DMS153 (cell line): ENCODE measurements at places on chromosomes 13 and 19.

DNA sequence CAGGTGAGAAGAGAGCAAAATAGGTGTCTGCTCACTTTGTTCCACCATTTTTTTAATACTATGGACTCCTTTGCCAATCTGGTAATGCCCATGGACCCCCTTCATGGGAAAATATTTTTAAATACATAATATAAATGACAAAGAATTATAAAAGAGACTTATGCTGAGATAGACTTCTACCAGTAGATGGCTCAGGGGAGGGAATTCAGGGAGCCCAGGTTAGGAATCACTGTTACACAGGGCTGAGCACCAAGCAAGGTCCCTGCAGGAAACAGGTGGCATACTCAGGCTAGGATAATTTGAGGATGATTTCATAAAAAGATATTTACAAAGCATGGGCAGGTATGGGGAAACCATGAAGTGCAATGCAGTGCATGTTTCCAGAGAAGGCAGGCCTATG lies 525.9 kb downstream of the FGF9 start:
- no peak for DNase-seq

DNA sequence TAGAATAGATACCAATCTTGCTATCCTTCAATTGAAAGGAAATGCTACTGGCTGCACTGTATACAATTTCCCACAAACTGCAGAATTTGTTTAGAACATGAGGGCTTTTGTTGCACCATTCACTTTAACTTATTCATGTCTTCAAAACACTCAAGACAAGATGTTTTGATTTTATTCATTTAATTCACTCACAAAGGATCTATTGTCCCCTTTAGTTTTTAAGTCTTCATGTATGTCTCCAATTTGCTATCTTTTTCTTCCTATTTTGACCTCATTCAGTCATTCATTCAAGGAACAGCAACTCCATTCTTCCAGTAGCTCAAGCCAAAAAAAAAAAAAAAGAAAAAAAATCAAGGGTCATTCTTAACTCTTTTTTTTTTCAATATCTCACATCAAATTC lies 130.6 kb upstream of the SOX21 start:
- no peak for DNase-seq

- DNase-seq = no peak
Observed at GRCh38 chr13:58324161-58324560, 692.6 kb downstream of the PCDH17 start.

DNA sequence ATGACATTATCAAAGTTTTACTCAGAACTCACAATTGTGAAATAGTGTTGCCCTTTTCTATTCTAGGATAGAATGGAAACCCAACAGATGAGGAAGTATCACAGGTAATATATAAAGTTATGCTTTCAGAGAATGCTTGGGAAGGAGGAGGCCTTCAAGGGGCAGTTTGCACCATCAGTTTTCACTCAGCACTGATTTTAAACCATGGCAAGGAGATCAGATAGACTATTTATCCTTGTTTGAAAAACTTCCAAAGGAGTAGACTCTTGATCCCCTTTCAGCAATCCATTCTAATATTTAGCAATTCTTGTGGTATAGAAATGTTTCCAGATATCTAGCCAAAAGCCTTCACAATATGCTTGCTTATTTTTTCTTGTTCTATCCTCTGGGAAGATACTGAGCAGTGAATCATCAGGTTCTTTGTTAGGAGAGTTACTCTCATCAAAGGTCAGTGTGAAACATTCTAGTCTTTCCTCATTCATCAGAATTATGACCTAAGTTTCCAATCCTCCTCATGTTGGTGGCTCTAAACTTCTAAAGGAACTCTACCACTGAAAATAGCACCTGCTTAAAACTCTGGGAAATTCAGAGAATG lies 3.8 kb downstream of the GPC6 start:
- DNase-seq = no peak

GRCh38 chr19:55341171-55341588 lies 1.5 kb downstream of the KMT5C start:
- DNase-seq = peak; percentile 56

DNA sequence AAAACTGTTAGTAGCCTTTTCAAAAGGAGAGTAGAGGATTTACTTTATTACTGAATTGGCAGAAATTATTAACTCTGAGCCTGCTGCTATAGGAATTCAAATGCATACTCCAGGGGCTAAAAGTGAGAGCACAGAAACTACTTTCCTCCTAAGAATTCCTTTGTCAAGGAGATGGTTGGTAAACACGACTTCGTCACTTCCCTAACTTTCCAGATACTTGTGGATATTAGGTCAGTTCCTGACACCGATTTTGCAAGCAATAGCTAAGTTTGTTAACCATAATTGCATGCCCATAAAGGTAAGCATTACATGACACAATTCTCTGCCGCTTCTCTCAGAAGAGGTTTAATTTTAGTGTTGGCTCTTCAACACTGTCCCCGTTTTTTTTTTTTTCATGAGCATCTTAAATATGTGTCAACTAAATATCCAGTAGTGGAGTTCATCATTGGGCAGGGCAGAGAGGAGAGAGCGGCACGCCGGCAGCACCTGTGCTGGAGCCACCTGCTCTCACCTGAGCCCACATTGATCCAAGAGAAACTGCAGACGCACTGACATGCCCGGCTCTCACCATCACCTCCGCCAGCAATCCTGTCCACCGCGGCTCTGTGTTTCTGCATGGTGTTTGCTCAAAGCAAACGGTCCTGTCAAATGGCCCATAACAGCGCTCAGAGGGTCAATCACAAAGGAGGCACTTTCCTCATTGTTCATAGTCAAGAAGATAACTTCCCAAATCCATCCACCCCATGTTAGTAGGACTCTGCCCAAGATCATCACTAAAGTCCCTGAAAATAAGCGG lies 2.6 kb downstream of the MED26 start:
- DNase-seq = no peak

DNA sequence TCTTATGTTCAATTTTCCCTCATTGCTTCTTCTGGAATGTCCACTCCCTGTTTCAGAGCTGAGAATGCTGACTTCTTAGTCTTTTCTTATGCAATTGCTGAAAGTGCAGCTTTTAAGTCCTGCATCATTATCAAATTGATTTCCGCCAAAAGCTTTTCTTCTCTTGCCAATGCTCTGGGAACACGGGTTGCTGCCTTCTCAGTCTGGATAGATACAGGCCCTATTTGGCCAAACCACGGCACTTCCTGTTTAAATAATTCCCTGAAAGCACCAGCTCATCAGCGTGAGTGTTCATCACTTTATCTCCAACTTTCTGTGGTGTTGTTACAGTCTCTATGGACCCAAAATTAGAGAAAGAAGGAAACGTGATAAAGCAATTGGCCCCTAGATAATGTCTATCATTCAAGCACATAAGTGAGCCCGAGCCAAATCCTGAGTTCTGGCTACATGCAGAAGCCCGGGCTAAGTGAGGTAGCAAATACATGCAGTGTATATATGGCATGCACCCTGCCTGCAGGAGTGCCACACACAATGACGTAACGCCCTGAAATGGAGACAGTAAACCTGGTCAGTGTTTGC lies 85.7 kb downstream of the CYSLTR2 start:
- no peak for DNase-seq

DNA sequence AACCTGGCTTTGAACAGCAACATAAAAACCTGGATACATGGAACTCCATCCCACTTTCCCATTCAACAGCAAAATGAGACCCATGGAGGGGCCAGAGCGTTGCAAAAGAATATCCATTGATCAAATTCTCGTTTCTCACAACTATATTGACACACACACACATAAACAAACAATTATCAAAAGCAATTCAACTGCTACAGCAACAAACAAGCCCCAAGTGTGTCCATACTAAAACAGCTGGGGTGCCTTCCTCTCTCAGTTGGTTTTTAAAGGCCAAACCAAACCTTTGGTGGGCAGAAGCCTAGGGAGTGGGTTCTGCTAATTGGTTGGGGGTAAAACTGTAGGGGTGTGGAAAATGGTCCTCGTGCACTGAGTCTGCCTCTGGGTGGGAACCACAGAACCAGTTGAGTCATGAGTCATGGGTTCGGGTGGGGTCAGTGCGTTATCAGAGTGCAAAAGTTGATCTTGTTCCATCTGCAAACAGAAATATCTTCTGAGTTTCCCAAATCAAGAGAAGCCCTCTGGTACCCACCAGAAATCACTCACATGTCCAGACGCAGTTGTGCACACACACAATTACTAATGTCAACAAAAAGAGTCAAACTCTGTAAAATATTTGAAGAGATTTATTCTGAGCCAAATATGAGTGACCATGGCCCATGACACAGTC lies 18.5 kb downstream of the GPR42 start:
- no peak for DNase-seq

- DNase-seq = no peak
Observed at GRCh38 chr13:101473458-101473857, 21.0 kb downstream of the ITGBL1 start.

GRCh38 chr13:28725046-28725610 lies 6.4 kb upstream of the SLC46A3 start:
- no peak for DNase-seq

DNA sequence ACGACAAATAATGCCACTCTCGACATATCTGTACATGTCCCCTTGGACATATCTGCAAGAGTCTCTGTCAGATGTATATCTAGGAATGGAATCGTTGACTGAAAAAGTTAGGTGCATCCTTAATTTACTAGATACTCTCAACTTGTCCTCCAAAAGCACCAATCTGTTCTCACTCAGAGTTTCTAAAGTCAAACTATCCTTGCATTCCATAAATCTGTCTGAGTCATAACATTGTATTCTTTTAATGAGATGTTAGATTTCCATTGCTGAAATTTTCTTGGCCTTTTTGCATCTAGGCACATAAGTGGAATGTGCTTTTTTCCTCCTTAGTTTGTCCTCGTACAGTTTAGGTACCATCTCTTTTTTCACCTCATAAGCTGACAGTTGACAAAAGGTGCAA lies 139.8 kb downstream of the PTPRS start:
- no peak for DNase-seq

GRCh38 chr13:107665926-107666458 lies 549.3 kb downstream of the LIG4 start:
- DNase-seq = no peak

DNA sequence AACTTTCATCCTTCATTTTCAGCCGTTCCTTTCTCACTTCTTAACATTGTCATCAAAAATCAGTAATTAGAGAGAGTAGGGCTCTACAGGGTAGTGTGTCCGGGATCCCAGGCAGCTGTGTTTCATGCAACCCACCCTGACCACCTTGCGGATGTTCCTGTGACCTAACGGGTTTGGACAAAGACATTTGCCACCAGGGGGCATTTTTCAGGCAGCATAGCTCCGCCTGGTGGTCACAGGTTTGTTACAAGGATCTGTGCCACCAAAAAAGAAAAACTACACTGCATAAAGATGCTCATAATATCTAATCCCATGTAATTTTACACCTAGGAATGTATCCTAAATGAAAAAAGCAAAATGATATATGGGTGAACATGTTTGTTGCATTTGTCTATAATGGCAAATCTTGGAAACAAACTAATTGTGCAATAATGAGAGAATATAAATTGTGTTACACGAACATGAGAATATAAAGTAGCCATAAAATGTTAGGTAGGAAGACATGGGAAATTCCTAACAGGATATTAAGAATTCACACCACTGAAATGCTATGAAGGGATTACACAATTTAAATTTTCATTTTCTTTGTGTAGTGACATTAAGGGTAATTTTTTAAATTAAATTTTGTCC lies 123.0 kb downstream of the SLC7A1 start:
- no peak for DNase-seq

DNA sequence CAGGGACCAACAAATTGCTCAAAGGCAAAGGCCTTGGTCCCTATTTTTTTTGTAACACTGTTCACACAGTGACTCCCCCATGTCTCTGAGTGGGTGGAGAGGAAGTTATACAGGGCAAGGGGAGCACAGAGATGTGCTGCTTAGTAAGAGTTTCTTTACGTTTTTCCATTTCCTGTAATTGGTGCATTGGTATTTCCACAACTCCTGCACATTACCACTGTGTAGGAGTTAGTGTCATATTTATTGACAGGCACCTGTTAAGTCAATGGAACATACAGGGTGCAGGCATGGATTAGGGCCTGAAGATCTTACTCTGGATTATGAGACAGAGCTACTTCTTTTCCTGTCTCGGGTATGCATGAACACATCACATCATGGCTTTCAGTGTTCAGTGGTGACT lies 45.2 kb downstream of the SOX21 start:
- DNase-seq = no peak

DNA sequence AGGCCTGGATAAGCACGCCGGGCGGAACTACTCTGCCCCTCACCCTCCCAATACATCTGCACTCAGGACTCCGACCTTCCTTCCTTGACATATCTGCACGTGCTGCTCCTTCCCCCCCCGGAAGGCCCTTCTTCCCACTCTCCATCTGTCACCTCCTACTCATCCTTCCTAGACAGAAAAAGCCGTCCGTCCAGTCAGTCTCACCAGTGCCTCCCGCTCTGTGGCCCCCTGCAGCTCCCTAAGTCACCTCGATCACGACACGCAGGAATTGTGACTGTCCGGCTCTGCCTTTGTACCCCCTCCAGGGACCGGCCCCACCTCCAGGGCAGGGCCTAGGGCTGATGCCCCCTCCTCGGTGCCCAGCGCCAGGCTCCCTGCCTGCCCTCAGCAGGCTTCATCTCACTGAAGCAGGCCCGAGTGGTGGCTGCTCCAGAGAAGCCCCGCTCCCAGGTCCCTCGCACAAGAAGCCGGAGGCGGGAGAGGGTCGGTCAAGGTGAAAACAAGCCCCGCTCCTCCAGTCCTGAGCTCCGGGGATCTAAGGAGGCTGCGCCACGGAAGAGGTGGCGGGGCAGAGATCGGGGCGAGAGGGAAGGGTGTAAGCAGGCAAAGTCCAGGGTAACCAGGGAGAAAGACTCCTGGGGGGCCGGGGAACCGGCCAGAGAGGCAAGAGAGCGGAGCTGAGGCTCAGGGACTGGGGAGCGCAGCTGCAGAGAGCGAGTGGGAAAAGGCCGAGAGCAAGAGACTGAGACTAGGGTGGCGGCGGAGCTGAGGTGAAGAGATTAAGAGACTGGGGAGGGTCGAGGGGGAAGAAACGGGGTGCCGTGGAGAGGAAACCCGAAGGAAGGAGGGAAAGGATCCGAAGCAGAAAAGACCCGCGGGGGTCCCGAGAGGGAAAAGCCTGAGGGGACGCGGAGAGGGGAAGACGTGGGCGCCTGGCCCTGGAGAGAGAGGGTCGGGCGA lies 1.1 kb downstream of the PPP6R1 start:
- no peak for DNase-seq

- DNase-seq = no peak
Observed at GRCh38 chr19:29539131-29539530, 13.3 kb downstream of the VSTM2B start.
